ENCODE measurements at places on chromosomes 12 and 14. TPM values are rescaled to one million over a fixed set of nuclear protein-coding genes. Genes with fewer than 3 reads are reported as not detected.

TMTC2 gene
- total RNA-seq, result 7.0 TPM

RNASE3 gene
- total RNA-seq, result 0.80 TPM

SIVA1 gene
- total RNA-seq, result 60.0 TPM

RPS6KL1 gene
- total RNA-seq, result 23.6 TPM

IL22 gene
- total RNA-seq, result not detected

TAS2R14 gene
- total RNA-seq, result 2.4 TPM

DNA sequence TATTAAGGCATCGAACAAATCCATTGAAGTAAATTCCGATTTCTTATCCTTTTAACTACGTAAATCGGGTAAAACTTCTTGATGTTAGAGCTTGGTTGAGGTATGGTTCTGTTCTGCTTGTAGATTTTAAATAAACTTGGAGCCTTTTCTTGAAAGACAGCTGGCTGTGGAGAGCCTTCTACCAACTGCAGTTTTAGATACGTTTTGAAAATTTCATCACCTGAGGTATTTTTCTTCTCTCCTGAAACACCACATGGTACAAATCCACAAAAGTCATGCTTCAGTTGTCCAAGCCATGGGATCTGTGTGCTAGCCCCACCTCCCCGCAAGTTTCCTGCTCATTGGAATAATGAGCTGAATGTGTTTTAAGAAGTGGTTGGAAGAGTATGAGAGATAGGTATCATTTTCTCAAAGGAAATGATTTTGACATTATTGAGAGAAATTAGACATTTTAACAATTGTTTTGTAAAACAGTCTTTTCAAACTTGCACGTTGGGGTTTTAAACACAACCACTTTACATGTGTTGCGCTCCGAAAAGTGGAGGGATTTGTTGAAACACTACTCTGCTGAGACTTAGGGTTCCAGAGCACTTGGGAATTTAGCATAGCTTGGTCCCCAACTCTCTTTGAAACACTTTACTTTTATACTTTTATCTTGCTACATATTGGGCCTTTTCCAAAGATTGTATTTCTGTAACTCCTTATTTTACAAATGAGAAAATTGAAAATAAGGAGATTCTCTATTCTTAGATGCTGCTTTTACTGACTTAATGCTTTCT, 1.4 kb downstream of the PPM1A start:
- no peak for DNase-seq

DNA sequence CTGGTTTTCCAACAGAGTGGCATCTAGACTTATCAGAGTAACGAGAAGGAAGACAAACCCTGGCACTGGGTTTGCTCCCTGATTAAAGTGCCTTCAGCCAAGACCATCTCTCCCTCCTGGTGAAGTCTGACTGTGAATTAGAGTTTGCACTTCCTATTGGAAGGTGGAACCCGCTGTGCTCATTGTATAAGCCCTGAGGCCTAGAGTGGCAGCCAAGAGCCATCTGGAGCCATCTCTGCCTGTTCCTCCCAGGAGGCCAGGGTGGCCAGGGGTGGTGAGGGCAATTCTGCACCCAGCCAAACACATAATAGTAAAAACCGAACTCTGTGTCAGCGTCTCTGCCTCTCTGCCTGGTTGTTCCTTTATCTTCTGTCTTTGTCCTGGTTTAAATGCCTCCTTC, 25.0 kb downstream of the MFAP5 start:
- no peak for DNase-seq

DNA sequence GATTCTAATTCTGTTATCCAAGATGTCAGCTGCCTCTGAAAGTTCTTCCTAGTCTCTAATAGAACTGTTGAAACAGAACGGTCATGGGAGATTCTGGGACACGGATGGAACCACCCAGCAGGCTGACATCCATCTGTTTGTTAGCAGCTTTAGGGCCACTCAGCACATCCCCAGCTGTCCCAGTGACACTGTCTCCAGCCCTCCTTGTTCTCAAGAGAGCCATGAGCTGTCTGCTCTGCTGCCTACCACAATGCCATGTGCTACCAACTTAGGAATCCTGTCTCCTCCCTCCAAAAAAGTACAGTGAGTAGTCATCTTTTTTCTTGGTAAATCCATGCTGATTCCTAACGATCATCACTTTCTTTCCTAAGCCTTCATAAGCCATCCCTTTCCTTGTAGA, 130.5 kb downstream of the ZFP36L1 start:
- DNase-seq, result no peak

DNA sequence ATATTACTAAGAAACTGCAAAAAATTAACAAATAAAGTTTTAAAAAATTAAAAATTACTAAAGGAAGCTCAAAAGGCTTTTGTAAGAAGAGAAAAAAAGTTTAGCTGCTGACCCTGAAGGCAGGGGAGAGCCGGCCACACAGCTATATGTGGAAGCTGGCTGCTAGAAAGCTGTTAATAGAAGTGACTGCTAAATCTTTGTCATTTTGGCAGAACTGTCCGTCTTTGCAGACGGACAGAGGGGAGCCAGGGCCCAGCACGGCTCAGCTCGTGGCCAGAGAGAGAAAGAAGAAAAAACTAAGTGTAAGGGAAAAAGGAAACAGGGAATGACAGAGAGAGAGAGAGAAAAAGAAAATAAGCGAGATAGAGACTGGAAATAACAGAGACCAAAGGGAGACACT, 27.9 kb downstream of the PRMT8 start:
- no peak for DNase-seq

GRCh38 chr12:110498984-110499706, 2.8 kb downstream of the VPS29 start:
- no peak for DNase-seq

- DNase-seq, result no peak
Observed at GRCh38 chr12:78530100-78530765, 334.3 kb upstream of the SYT1 start.

GRCh38 chr12:85275374-85275773, 4.6 kb upstream of the ALX1 start:
- no peak for DNase-seq

GRCh38 chr12:95736631-95737030, 53.9 kb downstream of the NTN4 start:
- DNase-seq, result no peak

- DNase-seq, result peak; percentile 95
Observed at GRCh38 chr12:109597795-109598427, 24.3 kb downstream of the MVK start.

DNA sequence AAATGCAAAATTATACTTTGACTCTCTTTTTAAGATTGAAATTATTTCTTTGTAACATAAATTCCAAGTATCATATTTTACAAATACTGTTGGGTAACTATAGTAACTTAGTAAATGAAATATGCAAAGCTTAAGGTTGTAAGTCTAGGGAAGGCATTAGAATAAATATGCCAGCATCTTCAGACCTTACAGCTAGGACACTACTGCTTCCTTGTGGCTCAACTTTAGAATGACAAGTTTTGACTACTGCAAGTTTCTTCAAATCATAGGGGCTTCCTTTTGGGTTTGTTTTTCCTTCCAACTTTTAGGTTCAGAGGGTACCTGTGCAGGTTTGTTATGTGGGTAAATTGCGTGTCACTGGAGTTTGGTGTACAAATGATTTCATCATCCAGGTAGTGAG, 17.7 kb upstream of the ANP32D start:
- no peak for DNase-seq

- no peak for DNase-seq
Observed at GRCh38 chr14:94884616-94885230, 114.8 kb upstream of the GSC start.

- no peak for DNase-seq
Observed at GRCh38 chr12:132277374-132277941, 51.9 kb downstream of the GALNT9 start.

- DNase-seq, result no peak
Observed at GRCh38 chr14:34956931-34957330, 25.9 kb upstream of the SRP54 start.

DNA sequence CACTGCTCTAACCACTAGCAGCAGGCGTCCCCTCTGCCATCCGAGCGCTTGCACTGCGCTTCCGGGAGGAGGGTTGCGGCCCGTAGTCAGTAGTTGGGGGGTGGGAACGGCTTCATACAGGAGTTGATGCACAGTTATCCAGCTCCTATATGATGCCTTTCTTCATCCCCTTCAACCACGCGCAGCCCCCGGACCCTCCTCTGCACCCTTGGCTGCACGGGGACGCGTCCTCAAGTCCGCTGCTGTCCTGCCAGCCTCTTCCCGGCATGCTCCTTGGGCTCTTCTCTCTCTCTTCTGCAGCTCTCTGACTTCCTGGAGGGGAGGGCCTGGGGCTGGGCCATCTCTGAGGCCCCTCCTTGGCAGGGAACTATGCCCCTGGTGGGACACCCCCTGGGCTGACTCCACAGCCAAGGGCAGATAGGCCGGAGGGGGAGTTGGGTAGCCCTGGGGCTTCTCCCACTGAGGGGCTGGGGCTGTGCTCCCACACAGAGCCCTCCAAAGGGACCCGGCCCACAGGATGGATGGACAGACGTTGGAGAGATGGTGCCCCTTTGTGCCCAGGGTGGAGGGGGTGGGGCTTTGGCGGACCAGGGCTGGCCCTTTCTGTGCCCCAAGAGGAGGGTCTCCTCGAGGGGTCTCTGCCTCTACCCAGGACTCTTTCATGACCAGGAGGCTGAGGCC, 29.0 kb downstream of the RTL1 start:
- no peak for DNase-seq

- no peak for DNase-seq
Observed at GRCh38 chr14:91307652-91308051, 63.1 kb upstream of the GPR68 start.

GRCh38 chr12:16136219-16136988, 141.1 kb downstream of the SLC15A5 start:
- no peak for DNase-seq

DNA sequence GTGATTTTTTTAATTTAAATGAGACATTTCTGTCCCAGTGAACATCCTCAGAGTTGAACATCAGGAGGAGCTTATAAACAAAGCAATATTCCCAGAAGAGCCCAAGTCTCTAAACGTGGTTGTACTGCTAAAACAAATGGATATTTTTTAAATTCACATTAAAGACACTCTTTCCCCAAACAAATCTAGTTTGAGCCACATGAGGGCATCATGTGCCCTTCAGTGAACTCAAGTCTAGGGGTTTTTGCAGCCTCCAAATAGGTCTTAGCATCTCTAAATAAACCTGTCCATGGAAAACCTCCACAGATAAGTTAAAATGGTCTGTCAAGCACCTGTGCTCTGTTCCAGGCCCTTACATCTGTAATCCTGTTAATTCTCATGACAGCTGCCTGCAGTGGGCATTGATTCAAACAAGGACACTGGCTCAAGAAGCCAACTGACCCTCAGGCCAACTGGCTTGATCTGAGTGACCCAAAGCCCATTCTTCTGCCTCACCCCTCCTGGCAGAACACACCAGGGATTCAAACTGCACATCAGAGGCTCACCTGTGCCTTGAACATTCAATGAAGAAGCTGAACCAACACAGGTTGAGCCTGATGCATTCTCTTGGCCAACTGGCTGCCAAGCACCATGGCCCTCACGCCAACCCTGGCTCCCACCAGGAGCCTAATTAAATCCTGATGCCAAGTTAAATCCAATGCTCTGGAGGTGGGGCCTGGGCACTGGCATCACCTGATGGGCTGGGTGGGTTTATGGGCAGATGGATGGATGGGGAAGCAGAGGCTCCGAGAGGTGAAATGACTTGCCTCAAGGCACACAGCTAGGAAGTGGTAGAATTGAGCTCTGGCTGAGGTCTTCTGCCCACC, 8.6 kb downstream of the ISCU start:
- peak; percentile 59 for DNase-seq

DNA sequence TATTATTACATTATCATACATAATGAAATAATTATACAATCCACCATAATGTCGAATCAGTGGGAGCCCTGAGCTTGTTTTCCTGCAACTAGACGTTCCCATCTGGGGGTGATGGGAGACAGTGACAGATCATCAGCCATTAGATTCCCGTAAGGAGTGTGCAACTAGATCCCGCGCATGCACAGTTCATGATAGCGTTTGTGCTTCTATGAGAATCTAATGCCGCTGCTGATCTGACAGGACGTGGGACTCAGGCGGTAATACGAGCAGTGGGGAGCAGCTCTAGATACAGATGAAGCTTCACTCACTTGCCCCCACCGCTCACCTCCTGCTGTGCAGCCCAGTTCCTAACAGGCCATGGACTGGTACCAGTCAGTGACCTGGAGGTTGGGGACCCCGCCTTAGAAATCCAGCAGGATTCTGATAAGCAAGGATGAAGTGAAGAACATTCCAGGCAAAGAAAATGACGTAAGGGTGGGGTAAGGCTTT, 204.6 kb downstream of the ETV6 start:
- DNase-seq, result no peak

DNA sequence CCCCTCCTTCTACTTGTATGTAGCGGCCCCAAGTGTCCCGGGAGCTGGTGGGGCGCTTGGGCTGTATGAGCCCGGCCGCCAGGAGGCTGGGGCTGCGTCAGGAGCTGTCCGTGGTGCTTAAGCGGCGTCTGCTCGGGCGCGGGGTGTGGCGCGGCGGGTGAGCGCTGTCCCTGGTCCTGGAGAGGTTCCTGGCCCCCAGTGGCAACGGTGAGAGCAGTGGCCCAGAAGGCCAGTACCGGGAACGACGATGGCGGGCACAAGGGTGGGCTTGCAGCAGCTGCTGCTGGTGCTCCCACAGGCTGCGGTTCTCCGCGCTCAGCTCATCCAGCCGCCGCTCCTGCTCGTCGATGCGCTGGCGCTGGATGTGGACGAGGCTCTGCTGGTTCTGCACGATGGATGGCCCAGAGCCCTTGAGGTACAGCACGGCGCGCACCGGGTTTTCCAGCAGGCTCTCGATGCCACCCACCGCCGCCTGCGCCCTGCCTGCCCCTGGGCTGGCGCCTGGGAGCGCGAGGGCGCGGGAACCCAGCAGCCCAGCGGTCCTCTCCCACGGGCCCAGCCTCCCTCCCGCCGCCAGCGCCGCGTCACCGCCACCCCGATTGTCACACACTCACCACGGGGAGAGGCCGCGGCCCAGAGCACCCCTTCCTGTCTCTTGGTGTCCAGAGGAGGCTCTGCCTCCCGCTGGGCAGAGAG, 41.9 kb upstream of the FKBP4 start:
- DNase-seq, result peak; percentile 90

DNA sequence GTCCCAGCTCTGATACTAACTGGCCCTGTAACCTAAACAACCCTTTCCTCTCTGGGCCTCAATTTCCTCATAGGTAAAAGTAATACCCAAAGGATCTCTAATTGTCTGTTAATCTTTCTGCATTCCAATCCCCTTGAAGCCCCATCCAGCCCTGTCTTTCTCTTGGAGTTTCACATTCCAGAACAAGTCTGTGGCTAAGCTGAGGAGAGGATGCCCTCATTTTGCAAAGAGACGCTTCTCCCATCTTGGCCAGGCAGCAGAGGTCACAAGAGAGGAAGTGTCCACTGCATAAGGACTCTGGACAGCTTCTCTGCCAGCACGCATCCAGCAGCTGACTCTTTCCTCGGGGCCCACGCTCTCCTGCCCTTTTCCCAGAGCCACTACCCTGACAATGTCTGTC, 263.4 kb upstream of the FKBP4 start:
- no peak for DNase-seq

DNA sequence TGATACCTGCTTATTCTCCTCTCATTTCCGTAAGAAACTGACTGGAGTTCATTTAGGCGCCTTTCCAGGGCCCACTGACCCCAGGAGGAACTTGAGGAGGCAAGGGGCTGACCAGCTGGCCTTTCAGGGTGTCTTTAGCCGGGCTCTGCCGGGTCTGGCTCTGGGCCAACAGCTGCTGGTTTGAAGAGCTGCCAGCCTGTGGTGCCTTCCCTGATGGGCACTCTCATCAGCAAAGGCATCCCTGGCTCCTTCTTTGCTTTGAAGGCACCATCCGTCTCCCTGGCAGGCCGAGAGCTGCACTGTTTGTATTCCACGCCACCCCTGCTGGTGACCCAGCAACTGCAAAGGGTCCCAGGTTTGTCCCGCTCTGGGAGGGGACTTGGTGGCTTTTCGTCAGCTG, 42.0 kb downstream of the IQSEC3 start:
- DNase-seq, result no peak

- DNase-seq, result no peak
Observed at GRCh38 chr14:27078191-27078590, 480.4 kb upstream of the NOVA1 start.

GRCh38 chr12:127107744-127108143, 1159.2 kb upstream of the TMEM132C start:
- no peak for DNase-seq
